ENCODE measurements at places on chromosomes 11 and 22.

GRCh38 chr22:32880061-32880460 lies 78.6 kb downstream of the TIMP3 start:
- DNase-seq, result no peak

DNA sequence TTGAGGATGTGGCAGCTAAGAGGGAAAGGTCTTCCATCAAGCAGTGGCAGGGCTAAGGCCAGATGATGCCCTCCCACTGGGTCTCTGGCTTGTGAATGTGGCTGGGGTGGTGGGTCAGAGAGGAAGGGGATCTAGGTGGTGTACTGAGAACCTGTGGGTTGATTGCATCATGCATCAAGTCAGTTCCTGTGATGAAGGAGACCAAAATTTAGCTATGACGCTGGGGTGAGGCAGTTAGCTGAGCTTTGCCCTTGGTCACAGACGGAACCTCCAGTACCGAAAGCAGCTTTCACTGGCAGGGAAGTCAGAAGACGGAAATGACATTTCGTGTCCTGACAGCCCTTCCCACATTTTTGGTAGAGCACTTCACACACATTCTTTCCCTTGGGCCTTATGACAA lies 20.7 kb downstream of the ATG16L2 start:
- DNase-seq, result no peak

- no peak for DNase-seq
Measured at GRCh38 chr22:27984001-27984695, 65.1 kb upstream of the PITPNB start.

- DNase-seq, result no peak
Measured at GRCh38 chr11:28887681-28888080, 779.5 kb downstream of the METTL15 start.

DNA sequence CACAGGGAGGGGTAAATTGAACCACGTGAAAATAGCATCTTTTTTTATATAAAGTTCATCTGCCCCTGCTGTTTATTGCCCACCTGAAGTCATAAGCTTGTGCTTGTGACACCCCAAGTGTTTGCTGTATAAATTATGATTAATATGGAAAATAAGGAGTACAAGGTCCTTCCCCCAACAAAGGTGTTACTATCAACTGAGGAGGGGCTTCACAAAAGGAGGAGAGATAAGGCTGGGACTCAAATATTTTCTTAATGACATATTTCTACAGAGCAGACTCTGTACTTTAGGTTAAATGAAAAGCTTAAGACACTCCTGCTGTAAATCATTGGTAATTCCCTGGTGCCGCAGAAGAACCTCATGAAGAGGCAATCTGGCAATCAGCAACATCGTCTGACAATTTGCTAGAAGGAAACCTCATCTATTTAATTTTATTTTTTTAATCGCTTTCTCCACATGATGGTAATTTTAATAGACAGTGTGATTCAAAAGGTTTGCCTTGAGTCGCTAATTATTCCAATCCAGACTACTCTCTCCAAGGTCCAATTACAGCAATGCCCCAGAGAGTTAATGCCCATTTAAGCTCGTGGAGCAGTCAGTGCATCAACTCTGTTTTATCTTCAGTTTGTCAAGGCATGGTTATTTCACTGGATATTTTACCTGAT lies 1432.4 kb downstream of the FAM181B start:
- DNase-seq, result no peak

GRCh38 chr22:27636716-27637508 lies 164.6 kb downstream of the MN1 start:
- no peak for DNase-seq

DNA sequence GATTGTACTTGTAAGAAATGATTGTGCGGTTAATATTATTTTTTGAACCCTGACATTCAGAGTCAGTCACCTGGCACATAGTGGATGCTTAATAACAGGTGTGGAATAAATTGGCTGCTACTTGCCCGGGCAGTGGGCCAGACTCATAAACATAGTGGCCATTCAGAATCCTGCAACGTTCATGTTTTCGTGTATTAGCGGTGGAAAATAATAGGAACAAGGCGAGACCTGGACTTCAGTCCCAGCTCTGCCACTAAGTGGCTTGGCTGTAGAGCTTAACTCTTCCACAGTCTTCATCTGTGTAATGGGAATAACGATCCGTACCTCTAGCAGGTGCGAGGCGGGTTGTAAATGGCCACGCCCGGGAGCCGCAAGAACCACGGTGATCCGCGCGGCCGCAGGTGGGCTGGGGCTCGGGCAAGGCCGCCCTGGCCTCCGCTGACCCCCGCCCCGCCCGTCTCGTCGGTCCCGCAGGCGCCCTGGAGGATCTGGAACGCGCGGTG lies 761 bp upstream of the TMEM25 start:
- DNase-seq, result no peak

- DNase-seq, result no peak
Measured at GRCh38 chr11:118834427-118835028, 43.6 kb upstream of the DDX6 start.
